Esophagus squamous epithelium (tissue), 5 donors: ENCODE measurements at places on chromosomes 3 and 15.

- no peak for DNase-seq
Measured at GRCh38 chr3:102182162-102182561, 252.7 kb upstream of the ZPLD1 start.

- no peak for DNase-seq
Measured at GRCh38 chr15:71414853-71415252, 299.6 kb downstream of the THSD4 start.

GRCh38 chr3:48552111-48552951 lies 4.3 kb downstream of the PFKFB4 start:
- DNase-seq = no peak

DNA sequence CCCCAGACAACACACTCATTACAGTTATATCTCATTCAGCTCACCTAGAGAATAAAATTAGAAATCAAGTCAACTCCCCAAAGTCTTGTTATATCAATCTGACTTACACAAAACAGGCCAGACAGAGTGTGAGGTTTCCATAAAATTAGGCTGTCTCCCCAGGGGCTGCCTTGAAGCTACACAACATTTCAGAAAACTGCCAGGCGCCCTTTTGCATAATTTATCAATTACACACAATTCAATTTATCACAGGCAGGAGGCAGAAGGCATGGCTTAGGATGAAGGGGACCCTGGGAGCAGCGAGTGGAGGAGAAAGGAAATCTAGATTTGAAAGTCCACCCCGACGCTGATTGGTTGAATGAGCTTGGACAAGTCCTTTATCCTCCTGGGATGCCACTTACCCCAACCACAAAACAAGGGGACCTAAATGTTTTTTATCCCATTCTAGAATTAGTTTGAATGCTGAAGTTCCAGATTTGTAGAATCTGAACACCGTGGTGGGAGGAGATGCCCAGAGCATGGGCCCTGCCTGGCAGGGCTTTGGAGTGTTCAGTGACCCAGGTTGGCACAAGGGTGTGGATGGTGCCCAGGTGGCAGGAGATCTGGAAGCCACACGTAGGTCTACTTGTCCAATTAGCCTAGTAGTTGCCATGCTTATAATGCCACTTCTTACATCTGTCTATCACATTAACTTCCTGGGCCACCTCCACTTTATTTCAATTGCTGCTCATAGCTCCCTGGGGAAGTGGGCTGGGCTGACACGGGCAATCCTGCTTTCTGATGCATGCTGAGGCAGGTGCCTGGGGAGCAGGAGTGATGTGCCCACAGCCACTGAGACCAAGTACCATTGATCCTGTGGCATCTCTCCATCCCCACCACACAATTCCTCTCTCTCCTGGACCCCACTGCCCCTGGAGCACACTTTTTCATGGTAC lies 119.8 kb upstream of the TLE3 start:
- DNase-seq = no peak
